MM.1S (cell line): ENCODE measurements at places on chromosomes 5 and 9.

GRCh38 chr5:80240368-80240986, 15.4 kb downstream of the SERINC5 start:
- DNase-seq: no peak

DNA sequence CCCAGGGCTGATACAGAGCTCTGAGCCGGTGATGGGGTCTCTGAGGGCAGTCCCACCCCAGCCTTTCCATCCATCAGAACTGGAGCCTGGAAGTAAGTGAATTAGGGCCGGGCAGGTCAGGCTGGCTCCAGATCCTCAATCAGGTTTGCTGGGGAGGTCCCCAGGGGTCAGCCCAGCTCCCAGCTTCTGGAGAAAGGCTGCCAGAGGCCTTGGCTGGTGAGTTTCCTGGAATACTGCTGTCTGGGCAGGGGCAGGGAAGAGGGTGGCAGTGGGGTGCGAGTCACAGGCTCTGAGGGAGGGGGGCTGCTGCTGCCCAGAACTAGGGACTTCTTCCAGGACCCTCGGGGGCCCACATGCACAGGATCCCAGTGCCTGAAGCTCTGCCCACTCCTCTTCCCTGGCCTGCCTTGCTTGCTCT, 200.6 kb upstream of the MVB12B start:
- DNase-seq: no peak

- DNase-seq: no peak
These were observed 71.0 kb upstream of the IL7R start for GRCh38 chr5:35785601-35786085.

DNA sequence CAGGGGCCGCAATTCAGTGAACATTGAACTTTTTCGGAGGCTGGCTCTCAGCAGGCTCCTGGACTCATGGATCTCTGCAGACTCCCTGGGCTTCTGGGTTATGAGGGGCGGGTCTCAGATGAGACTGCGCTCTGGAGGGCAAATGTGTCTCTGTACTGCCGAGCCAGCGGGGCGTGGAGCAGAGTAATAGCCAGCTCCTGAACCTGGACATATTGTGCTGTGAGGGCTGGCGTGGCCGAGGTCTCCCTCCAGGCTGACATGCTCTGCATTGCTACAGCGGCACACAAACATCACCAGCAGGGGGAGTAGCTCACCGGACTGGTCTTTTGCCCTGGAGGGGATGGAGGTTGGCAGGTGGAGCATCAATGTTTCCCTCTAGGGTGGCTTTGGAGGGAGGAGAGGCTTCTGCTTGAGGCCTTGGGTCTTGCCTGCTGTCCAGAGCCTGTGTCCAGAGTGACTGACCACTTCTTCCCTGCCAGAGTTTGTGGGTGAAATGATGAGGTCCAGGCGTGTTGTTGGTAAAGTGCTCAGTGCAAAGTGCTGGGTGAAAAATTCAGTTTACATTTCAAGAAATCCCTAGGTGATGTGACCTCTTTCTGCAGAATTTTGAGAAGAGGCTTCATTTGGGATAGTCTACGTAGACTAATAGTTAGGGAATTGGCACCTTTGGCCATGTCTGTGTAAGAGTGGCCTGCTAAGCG, 10.9 kb upstream of the GADD45G start:
- DNase-seq: peak; percentile 62

DNA sequence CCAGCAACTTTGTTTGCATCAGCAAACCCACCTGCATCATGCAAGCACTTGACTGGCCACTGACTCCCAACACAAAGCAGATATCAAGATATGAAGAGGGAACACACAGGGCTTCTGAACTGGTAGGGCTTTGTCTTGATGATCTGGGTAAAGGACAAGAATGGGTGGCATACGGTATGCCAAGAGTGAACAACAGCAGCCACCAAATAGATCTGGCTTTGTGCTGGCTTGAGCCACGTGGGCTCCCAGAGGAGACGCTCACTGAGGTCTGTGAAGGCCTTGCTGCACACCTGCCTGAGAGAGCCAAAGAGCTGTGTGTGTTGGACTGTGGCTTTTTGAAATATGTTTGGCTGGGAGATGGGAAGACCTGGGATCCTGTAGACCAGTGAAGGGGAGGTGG, 43.5 kb downstream of the FGF1 start:
- DNase-seq: no peak

DNA sequence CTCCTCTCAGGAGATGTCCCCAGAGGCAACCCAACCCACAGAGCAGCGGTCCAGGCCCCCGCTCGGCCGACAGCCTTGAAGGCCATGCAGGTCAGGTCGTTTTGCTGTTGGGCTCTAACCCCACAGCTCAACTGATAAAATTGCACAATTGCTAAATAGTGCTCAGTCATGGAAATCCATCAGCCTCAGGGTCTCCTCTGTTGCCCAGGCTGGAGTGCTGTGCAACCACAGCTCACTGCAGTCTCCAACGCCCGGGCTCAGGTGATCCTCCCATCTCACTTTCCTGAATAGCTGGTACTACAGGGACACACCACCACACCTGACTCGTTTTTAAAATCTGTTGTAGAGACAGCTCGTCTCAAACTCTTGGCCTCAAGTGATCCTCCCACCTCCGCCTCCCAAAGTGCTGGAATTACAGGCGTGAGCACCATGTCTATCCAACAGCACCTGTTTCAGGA, 18.3 kb downstream of the BRD3OS start:
- DNase-seq: no peak

GRCh38 chr9:82563094-82563493, 499.8 kb downstream of the RASEF start:
- DNase-seq: no peak

DNA sequence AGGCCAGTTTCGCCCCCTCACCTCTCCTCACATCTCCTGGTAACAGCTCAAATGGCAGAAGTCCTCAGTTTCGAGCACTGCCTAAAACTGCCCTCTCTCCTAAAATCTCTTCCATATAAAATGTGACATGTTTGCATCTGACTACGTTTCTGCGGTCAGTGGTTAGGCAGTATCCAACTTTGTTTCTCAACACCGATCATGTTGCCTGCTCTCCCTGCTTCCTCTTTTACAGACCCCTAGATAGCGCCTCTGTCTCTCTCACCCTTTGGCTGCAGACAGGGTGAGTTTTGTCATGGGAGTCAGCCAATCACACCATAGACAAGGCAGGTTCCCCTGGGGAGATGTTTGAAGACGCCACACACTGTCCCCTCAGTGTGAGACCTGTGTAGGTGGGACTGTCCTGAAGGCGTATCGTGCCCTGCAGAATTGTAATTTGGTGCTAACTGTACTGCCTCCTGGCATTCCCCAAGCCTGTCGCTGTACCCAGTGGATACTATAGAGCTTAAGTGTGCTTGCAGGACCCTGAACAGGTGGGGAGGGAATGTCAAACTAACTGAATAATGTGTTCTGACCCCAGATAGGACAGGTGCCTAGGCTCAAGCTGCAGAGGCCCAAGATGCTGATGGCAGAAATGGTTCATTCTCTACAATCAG, 1.1 kb downstream of the HEXB start:
- DNase-seq: peak; percentile 21

GRCh38 chr5:149028984-149029383, 33.9 kb downstream of the SH3TC2 start:
- DNase-seq: no peak

GRCh38 chr9:95910023-95910707, 34.7 kb downstream of the ERCC6L2 start:
- DNase-seq: no peak
